Stimulated activated CD4-positive, alpha-beta T cell treated with anti-CD3 and anti-CD28 coated beads, Interleukin-1b, Interleukin-23, amount 100 ng/mL, for 1 hour (primary cell): ENCODE measurements at places on chromosomes 6 and 20.

DNA sequence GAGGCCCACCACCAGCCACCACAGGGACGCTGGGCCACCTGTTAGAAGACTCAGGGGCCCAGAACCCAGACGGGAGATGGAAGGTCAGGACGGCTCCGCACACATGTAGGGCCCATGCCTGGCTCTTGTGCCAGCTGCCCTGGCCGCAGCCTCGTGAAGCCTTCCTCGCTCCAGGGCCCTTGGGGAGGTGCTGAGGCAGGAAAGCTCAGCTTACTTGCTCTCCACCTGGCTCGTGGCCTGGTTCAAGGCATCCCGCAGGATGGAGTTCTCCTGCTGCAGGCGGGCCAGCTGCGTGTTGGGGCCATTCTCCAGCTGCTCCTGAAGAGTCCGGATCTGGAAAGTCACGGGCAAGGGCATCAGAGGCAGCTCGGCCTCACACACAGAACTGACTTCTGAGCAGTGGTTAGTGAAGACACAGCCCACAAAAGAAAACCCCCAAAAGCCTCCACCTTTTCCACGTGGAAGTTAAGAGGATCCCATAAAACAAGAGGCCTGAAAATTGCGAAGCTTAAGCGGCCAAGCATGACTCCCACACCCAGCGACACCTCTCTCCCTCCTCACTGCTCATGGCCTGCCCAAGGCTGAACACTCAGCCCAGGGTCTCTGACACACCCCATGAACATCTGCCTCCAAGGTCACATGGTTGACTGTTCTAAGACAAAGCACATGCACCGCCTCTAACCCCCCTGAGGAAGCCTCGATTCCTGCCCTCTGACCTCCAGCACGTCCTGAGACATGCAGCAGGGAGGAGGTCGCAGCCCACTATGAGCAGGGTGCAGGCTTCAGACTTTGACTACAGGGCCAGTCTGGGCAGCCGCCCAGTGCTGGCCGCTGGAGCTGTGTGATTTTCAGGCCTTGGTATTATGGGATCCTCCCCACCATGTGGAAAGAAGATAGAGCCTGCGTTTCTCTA, 46.5 kb downstream of the RRBP1 start:
- no peak for DNase-seq

DNA sequence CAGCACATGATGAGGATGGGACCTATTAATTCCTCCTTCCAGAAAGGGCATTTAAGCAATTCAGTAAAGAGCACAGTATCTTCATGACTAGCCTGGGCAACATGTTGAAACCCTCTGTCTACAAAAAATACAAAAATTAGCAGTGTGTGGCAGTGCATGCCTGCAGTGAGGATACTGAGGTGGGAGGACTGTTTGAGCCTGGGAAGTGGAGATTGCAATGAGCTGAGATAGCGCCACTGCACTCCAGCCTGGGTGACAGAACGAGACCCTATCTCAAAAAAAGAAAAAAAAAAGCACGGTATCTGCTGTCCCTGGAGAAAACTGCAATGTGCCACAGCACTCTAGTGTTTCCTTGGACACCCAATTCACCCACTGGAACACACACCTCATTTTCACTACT, 18.4 kb downstream of the SAMD3 start:
- no peak for DNase-seq

- no peak for DNase-seq
These were observed 76.8 kb downstream of the MANEA start for GRCh38 chr6:95654176-95654575.

DNA sequence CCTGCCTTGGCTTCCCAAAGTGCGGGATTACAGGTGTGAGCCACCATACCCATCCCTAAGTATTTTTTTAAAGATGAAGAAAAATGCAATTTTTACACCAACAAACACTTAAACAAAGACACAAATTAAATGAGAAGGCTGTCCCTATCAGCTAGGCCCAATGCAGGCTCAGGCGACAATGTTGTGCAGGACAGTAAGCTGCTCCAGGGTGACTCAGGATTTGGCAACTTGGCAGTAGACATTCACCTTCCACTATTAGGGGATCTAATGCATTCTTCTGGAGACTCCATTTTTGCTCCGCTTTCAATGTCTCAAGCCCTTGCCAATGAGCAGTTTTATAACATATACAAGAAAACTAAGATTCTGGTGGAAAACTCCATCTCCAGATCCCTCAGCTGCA, 19.7 kb downstream of the NDRG3 start:
- no peak for DNase-seq

GRCh38 chr20:59102841-59103299, 60.3 kb upstream of the PRELID3B start:
- no peak for DNase-seq

DNA sequence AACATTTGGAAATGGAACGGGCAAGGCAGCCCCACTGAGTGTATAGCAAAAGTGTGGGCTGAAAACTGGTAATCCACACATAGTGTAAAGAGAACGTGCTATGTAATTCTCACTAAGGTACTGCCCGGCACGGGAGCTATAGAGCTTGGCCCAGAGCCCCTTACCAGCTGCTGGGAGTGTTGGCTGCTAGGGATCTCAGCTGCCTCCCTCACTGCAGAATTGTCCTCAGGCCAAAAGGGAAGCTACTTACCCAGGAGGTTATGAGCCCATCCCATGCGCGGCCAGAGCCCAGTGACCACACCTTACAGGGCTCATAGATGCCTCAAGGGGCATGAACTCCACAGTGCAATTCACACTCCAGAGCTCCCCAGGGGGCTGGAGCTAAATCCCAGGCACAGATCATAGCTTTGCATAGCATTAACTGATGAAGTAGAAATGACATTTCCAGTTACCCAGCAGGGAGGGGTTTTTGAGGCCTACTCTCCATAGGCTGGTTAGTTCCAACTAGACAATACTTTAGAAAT, 56.8 kb downstream of the LINC00237 start:
- no peak for DNase-seq

GRCh38 chr6:46217671-46218131, 46.9 kb upstream of the ENPP5 start:
- no peak for DNase-seq
